ENCODE measurements at places on chromosomes 7 and 10.
A peak's percentile ranks its signal among the peaks of the same experiment; 100 is the strongest.

GRCh38 chr10:4851176-4851575 is 25.2 kb downstream of the AKR1E2 start:
- DNase-seq: no peak

DNA sequence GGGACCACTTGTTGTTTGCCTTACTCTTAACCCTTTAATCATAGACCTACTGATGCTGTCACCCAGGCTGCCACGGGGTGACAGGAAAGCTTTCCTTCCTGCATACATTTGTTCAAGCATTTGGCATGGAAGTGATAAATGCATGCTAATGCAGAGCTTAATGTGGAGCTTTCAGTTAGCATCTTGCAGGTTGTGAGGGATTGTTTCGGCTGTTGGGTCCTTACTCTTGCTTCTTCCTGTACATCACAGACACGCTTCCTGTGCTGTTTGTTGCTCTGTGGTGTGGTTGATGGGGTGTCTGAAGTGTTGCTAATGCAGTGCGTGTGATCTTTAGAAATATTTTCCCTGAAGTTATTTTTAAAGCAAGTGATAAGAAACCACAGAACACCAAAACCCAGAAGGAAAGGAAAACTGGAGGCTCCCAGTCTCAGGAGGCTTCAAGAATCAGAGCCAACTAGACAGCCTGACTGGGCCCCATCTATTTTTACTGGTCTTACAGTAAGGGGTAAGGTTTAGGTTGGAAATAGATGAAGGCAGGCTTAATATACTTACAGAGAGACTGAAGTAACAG is 143.1 kb downstream of the CHN2 start:
- no peak for DNase-seq

DNA sequence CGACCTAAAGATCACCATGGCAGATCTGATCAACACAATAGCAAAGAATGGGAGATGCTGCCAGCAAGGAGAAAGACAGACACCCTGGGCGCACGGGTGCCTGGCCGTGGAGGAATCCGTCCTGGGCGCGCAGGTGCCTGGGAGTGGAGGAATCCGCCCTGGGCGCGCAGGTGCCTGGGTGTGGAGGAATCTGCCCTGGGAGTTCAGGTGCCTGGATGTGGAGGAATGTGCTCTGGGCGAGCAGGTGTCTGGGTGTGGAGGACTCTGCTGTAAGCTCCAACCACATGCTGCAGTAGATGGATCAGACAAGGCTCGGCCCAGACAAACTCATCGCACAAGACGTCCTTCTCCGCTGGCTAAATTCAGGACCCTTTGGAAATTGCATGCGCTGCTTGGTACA is 346.3 kb upstream of the ADARB2 start:
- no peak for DNase-seq

DNA sequence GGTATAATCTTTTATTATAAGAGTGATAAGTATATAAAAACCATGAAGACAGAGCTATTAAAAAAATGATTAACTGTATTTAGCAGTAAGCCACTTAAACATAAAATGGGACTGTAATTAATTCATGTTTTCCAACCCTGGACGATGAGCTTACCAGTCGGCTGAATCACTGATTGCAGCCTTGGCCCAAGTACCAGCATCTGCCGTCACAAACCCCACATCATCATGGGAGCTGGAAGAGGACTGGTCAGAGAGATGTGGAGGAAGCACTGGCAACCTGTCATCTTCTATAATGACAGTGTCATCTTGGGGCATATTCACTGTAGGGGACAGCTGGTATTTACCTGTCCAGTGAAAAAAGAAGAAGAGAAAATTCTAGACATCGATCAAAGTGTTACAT is 473.6 kb downstream of the PARD3 start:
- DNase-seq: no peak

GRCh38 chr10:75011221-75011620 is 100.2 kb upstream of the SAMD8 start:
- no peak for DNase-seq

GRCh38 chr7:132080967-132081668 is 495.2 kb downstream of the PLXNA4 start:
- DNase-seq: no peak

DNA sequence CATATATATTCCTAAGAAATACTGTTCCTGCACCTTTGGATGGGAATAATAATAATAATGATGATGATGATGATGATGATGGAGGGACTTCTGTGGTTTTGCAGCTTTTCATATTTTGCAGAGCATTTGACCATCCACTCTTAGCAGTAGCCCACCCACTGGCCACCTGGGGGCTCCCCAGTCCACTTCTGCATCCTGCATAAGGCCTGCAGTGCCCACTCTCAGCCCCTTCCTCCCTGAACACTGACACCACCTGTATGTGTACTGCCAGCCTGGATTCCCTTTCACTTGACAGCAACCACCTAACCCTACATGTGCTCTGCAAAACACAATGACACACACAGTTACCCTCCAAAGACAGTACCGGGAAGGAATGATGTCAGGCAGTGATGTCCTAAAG is 131.4 kb downstream of the ADAM12 start:
- DNase-seq: no peak

DNA sequence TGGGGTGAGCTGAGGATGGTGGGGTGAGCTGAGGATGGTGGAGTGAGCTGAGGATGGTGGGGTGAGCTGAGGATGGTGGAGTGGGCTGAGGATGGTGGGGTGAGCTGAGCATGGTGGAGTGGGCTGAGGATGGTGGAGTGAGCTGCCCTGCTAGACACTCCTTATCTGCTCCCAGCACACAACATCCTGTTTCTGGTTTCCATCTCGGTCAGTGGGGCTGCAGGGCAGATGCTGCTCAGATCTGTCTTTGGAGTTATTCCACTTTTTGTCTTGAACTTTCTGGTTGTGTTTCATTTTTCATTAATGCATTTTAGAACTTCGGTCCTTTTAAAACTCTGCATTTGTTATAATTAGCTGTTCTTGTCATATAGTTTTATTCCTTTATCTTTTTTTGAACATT is 67.9 kb upstream of the ANTXRL start:
- no peak for DNase-seq

GRCh38 chr7:142586611-142587010 is 162.7 kb upstream of the PRSS1 start:
- no peak for DNase-seq

GRCh38 chr7:111224354-111225231 is 133.7 kb downstream of the LRRN3 start:
- no peak for DNase-seq

DNA sequence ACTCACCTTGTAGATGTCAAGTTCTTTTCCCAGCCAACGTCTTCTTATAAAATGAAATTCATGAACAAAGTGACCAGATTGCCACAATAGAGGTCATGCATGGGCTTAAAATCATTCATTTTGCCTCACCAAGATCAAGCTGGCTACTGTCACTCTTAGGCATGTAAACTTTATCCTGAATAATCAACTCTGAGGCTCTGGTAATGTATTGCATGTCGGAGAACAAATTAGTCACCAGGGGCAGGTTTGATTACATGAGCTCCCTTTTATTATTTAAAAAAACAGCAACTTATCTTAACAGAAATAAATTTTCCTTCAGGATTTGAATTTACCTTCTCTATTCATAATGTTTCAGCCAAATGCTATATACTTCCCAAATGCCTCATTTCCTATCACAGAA is 112.9 kb upstream of the SP4 start:
- no peak for DNase-seq

- peak; percentile 3 for DNase-seq
Observed at GRCh38 chr10:5284311-5285057, 80.3 kb upstream of the UCN3 start.

Measured in NAMALWA (cell line).